ENCODE measurements at places on chromosomes 4 and X.

DNA sequence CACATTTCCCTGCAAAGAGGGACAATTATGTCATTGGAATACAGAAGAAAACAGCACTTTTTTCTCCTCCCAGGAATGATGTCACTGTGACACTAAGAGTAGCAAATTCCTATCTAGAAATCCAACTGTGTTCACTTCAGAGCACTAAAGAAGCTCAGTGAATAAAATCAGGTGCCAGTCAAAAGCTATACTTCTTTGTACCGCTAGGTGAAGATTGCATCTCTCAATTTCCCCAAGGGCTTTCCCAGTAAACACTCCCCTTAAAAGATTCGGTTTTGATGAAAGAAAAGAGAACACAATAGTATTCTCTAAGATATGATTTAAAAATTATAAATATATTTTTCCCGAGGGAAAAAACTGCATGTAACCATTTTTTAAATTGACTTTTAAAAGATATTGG lies 104.7 kb upstream of the MID1 start:
- no peak for DNase-seq

GRCh38 chr4:165398570-165398969 lies 19.8 kb downstream of the CPE start:
- no peak for DNase-seq

DNA sequence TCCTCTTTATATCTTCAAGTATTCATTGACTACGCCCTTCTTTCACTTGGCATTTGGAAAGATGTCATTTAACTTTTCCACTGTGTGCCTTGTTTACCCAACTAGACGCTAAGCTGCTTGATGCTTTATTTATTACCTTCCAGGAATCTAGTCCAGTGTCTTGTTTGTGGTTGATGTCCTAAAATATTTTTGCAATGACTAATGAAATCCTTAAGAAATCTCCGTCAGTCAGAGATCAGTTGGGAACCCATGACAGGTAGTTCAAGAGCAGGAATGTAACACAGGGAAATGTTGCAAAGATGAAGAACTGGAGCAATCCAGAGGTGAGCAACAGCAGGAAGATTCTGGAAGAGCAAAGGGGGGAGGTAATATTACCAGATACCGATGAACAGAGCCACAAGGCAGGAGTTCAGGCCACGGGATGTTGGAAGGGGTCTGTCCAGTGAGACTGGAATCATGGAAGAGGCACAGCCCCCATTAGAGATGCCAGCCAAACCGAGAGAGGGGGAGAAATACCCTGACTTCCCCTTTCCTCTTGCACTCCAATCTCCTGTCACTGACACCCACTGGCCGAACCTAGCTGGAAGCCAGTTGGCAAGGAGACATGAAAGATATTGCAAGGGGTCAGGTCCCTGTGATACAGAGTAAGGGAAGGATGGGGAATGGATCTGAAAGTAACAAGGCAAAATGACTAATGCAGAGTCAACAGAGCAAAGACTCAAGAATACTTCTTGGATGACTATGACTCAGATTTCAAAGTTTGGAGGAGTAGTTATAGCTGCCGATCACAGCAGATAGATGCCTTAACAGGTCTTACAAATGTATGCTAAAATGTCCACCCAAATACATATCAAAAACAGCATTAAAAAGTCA lies 62.7 kb upstream of the PHKA2 start:
- DNase-seq, result no peak

- no peak for DNase-seq
Observed at GRCh38 chr4:142367418-142368180, 478.5 kb downstream of the INPP4B start.

GRCh38 chrX:57915680-57916079 lies 5.4 kb upstream of the ZXDA start:
- DNase-seq, result no peak

DNA sequence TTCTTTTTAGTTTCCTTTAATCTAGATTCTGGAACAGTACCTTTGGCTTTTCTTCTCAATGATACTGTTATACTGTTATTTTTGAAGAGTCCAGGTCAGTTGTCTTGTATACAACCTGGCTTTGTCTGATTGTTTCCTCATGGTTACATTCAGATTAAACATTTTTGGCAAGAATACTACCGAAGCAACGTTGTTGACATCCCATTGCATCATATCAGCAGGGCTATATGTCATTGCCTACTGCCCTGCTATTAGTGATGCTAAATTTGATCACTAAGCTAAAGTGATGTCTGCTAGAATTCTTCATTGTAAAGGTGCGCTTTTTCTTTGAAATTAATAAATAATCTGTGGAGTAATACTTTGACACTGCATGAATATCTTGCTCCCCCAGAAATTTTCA lies 5.8 kb upstream of the ATP1B4 start:
- no peak for DNase-seq

DNA sequence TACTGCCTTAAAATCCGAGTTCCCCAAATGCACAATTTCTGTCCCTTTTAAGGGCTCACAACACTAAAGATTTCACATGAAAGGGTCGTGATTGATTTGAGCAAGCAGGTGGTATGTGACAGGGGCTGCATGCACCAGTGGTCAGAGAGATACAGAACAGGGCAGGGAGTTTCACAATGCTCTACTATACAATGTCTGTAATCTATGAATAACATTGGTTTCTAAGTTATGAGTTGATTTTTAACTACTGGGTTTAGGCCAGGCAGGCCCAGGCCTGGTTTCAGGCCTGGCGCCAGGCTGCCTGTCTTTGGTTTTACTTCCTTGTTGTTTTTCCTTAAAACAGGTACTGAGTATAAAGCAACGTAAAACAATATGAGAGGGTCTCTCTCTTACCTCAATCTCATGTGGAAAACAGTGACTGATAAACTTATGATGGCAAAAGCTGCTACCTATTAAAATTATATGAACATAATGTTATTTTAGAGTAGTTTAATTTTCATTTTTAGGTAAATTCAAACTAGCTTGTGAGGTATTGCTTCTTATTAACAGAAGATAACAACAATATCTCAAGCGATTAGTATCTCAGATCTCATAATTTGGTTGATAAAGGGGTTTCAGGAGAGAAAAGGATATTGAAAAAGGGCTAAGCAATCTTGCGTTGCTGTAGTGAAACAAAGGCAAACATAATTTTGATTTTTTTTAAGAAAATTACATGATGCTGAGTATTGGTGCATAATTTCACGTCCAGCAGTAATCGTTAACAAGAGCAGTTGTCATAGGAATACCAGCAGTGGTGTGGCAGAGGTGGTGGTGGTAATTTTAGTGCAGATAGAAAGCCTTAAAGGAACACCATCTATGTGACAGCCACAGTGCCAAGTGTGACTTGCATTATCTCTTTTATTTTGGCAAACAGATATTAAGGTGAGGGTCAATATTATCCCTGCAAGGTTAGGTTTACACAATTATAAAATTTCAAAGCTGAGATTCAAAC lies 944.4 kb upstream of the GRID2 start:
- no peak for DNase-seq

- no peak for DNase-seq
Observed at GRCh38 chr4:45539142-45539814, 584.6 kb downstream of the GABRG1 start.

- DNase-seq, result no peak
Observed at GRCh38 chr4:38030023-38030422, 69.8 kb downstream of the PTTG2 start.

DNA sequence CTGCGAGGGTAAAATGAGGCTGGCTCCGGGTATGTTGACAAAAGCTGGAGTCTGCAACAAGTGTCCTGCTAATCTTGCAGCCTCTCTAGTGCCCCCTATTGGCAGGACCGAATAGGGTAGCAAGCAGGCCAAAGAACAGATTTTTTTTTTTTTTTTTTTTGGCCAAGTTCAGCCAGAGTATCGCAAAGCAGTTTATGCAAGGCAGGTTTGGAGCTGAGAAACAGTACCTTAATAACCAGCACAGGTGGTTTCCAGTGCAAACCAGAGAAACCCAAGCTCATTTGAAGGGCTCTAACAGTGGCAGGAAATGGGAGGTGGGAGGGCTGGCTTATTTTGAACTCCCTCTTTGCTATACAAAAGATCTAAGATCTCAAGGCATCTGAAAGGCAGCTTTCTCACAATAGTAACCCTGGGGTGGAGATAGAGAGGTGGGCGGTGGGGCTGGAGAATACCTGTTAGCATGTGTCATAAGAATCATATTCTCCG lies 38.2 kb upstream of the OCIAD2 start:
- peak; percentile 45 for DNase-seq

GRCh38 chr4:32172086-32172485 lies 1451.9 kb downstream of the PCDH7 start:
- DNase-seq, result no peak

GRCh38 chr4:183788308-183788905 lies 116.7 kb upstream of the STOX2 start:
- DNase-seq, result no peak

- DNase-seq, result no peak
Observed at GRCh38 chr4:142497606-142498005, 348.5 kb downstream of the INPP4B start.

- no peak for DNase-seq
Observed at GRCh38 chr4:87152310-87153041, 67.9 kb downstream of the KLHL8 start.

DNA sequence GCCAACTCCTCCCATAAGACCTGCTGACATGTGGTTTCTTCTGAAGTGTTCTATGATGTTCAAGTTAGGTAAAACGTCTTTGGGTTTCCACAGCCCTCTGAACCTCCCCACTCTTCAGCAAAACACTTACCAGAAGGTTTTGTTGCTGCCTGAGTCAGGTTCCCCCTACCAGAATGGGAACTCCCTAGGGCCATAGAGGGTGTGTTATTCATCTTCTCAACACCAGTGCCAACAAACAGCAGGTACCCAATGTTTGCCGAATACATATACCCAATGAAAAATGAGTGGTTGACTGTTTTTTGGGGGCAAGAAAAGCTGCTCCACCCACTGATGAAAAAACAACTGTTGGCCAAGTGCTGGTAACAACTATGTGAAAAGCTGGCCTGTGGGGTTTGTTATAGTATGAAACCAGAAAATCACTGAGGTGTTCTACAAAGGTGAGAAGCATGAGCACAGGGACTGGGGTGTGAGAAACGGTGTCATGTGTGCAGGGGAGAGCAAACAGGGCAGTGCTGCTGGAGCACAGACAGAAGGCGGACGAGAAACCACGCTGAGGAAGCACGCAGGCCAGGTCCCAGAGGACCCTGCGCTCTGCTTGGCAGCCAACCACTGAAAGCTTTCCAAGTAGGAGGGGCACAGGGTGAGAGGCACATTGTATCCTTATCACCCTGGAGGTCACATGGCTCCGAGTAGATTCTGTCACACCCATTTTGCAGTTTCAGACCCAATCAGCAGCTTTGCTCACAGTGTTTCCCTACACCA lies 28.8 kb downstream of the ATP8A1 start:
- DNase-seq, result peak; percentile 30

- no peak for DNase-seq
Observed at GRCh38 chr4:27009539-27009938, 148.9 kb downstream of the STIM2 start.

GRCh38 chr4:110770353-110770752 lies 147.5 kb upstream of the PITX2 start:
- no peak for DNase-seq

DNA sequence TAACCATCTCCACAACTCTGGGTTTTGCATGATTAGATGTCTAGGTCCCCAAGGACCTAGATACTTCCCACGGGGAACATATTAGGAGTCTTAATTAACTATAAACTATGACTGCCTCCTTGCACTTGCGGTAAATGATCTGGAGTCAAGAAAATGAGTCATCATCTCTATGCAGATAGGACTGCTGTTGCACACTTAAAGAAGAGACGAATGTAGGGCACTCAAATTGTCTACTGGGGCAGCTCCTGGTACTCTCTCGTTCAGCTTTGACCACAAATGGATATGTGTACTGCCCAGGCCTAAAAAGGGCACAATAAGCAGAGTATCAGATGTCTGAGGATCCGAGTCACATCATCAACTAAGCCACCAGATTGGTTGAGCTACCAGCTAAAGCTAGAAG lies 1783.4 kb upstream of the AGA start:
- DNase-seq, result no peak

DNA sequence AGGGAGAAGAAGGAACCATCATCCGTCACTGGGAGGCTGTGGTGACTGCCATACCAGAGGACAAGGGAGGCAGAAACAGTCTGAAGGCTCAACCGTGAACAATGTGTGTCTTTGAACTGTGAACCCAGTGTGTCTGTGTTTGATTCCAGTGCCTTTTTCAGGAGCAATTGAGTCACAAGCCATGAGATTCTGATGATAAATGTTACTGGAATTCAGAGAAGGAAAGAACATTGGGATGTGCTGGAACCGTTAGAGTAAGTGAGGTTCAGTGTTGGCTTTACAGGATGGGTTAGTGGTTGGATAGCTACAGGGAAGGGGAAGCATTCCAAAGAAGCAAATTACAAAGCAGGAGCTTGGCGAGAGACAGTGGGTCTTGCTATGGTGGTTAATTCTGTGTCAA lies 464.4 kb downstream of the TRIML1 start:
- DNase-seq, result no peak

DNA sequence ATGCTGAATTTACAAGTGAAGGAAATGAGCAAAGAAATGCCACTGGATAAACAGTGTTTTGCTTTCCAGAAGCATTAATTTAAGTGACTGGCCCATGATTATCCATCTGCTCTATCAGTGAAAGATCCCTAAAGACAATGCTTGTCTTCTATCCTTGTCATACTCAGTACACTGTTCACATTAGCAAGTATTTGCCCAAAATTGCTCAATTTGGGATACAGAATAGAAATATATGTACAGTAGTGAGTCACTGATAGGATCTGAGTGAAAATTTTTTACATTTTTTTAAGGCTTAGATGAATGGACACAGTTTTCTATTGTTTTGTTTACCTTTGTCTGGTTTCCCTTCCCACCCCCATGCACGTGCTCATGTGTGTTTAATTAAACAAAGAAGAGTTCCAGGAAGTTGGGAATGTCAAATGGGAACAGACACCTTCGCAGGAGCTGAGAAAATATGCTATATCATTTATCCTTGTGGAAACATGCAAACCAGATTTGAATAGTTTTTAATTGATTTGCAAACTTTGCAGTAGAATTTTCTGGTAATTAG lies 656.3 kb downstream of the RPA4 start:
- no peak for DNase-seq

DNA sequence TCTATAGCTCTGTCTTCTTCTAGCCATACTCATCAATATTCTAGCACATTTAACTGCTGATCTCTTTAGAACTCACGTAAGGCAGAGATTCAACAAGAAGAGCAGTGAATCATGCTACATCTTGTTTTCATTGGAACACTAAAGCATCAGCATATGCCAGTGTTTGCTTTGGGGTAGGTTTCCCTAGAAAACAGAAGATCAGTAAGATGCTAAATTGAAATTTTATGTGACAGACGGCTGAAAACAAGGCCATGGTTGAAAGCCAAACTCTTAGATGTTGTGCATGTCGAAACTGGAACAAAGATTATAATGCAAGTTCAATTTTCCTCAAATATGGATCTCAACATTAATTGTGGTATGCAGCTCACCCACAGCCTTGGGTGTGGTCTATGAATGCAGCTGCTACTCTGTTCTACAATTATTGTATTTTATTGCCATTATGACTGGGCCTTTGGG lies 107.6 kb downstream of the PDLIM5 start:
- DNase-seq, result no peak

Data from stimulated activated CD4-positive, alpha-beta T cell treated with anti-CD3 and anti-CD28 coated beads, Interleukin-15, amount 100 ng/mL, for 48 hours (primary cell).